Vagina (tissue), 2 donors: ENCODE measurements at places on chromosomes 1 and 21.

DNA sequence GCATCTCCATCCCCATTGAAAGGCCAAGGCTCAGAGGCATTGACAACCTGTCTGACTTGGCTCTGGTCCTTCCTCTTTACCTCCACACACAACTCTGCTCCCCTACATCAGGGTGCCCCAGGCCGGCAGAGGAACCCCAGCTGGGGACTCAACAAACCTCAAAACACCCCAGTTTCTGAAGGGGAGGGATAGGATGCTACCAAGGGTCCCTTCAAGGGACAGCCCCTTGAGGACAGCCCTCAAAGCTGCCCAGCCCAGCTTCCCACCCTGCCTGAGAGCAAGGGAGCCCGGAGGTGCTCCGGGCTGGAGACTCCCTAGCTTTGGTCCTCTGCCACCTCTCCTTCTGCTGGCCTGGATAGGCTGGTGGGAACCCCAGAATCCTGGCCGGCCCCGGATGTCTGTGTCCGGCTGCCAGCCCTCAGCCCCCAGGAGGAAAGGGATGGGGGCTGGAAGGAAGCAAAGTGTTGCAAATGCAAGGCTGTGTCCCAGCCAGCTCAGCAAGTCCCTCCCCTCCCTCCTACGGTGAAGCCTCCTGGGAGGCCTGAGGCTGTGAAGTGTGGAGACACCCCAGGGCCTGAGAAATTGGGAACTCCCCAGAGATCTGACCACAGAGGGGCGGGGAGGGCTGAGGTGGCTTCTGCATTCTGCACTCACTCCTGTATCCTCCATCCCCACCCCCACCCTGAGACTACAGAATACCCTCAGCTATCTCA, 1.1 kb upstream of the MARCKSL1 start:
- DNase-seq: no peak

DNA sequence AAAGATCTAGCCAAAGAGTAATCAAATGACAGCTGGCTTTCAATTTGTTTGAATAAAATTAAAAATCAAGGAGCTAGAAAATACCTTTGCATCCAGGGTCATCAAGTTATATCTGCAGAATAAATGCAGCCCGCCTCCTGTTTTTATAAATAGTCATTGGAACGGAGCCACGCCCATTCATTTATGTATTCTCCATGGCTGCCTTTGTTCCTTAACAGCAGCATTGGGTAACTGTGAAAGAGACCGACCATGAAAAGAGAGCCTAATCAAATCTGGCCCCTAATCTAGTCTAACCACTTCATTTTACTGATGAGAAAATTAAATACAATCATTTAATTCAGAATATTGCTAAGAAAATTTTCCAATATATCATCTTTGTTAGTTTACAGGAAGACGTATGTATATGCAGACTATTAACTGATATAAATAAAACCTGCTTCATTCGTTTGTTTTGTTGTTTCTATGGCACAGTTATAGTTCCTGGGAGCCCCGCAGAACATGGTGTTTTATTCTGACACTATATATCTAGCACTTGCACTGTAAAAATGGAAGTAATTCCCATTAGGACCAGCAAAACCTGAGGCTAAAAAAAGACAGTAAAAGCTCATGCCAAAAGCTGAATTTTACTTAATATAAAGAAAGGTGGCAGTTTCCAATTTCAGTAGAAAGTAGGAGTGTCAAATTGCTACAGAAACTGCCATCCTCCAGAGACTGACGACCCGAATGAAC, 111.8 kb upstream of the PALMD start:
- no peak for DNase-seq

DNA sequence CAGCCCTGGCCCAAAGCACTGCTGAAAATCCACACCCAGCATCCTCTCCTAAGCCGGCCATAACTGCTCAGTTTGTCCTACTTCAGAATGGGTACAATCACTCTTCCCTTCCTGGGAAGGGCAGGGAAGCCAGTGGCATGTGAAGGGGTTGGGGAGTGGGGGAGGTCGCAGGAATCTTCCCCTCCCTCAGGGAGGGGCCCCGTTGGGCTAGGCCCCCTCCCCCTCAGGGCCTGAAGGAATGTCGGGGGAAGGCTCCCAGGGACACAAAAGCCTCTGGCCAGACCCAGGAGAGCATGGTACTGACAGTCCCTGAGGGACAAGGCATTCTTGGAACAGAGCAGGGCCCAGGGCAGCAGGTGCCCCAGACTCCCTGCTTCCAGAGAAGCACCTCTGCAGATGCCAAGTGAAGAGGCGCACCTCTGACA, 1.2 kb downstream of the ELOVL1 start:
- DNase-seq: no peak

DNA sequence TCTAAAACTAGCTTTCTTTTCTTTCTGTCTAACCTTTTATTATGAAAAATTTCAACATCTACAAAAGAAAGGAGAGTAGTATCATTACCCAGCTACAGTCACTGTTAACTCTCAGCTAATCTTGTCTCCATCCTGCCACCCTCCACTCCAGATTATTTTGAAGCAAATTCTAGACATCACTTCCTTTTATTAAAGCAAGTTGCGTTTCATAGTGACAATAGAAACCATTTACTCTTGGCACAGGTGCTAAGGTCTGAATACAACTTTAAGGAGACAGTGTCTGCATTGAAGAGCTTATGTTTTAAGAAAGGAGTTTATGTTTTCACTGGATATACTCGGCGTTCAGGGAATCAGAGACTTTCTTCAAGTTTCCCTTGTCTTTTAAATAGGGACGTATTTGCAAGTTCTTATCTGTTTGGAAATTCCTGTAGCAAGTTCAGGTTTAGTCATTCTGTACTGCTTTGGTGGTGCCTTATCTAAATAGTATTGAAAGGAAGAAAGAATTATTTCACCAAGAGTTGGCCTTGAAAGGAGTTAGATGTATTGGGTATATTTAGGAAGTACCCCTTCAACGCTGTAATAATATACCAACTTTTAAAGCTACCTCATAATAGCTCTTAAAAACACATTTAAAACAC, 42.7 kb downstream of the ITSN1 start:
- DNase-seq: no peak

DNA sequence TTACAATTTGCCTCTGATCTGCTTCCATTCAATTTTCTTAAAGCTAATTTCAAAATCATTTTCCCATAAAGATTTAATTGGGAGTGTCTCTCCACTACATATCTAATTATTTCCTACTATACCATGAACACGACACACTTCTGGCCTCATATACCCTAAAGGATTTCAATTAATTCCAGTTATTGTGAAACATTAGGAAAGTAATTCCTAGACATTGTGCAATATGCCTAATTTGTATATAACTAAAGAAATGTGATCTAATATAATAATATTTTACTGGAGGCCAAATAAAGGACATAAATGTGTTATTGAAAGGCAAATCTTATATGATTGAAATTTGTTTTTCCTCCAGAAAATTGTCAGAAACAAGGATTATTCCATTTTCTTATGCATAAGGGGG, 727.2 kb upstream of the ADGRL2 start:
- DNase-seq: no peak

- DNase-seq: no peak
Measured at GRCh38 chr1:185017338-185017737, 28.0 kb upstream of the RNF2 start.

GRCh38 chr1:232553809-232554208, 76.1 kb downstream of the SIPA1L2 start:
- DNase-seq: no peak

GRCh38 chr21:33042812-33043211, 17.1 kb downstream of the OLIG2 start:
- no peak for DNase-seq

GRCh38 chr1:66464802-66465201, 69.2 kb upstream of the SGIP1 start:
- no peak for DNase-seq

- no peak for DNase-seq
Measured at GRCh38 chr1:9805006-9805508, 18.7 kb downstream of the CLSTN1 start.

DNA sequence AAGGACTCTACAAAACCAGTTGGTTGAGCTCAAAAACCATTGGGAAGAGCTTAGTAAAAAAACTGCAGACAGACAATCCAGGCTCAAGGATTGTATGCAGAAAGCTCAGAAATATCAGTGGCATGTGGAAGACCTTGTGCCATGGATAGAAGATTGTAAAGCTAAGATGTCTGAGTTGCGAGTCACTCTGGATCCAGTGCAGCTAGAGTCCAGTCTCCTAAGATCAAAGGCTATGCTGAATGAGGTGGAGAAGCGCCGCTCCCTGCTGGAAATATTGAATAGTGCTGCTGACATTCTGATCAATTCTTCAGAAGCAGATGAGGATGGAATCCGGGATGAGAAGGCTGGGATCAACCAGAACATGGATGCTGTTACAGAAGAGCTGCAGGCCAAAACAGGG, 104.0 kb upstream of the BMP8A start:
- DNase-seq: no peak

- no peak for DNase-seq
Measured at GRCh38 chr1:165851034-165851658, 23.7 kb downstream of the UCK2 start.

DNA sequence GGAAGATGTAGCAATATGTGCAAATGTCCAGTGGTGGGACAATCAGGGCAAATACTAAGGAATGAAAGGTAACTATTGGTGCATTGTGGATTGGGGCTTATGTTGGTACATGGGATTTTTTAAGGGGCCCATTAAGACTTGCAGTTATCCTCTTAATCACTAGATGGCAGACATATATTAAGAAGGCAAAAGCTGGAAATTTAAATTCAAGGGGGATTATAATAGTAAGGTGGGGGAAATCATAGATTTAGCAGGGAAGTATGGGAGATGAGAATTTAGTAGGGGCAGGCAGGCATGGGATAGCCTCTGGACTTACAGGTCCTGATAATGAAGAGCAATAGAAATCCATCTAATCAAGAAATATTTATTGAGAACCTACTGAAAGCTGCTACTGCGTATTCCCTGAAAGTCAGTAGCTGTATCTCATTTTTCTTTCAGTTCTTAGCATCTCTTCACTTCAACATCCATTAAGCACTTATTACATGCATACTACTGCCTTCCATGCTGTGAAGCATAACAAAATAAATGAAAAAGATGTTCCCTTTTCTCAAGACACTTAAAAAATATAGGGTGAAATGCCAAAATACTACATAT, 251.8 kb downstream of the CRB1 start:
- no peak for DNase-seq

- DNase-seq: no peak
Measured at GRCh38 chr1:81505831-81506230, 294.9 kb upstream of the ADGRL2 start.

GRCh38 chr1:24318615-24319311, 394 bp upstream of the GRHL3 start:
- no peak for DNase-seq

DNA sequence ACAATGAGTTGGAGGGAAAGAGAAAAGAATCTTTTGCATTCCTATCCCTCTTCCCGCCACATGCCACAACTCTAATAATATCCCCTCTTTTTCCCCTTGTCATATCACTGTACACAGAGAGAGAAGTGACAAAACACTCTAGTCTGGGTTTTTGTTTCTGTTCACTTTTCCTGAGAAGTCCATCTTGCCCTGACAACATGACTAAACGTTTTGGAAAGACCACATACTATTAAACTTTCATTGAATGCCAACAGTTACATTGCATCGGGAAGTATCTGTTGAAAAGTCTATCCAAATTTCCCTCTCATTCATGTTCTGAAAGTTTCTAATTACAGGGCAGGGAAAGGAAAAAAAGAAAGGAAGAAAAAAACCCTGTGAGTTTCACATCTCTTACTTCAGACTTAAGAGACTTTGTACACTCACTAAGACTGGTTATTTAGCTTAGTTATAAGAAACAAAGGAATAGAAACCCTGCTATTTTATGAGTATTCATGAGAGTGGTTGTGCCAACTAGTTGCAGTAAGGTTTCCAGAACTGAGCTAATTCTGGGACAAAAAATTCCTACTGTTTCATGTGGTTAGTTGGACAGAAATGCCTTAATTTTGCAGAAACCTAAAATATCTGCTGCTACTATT, 16.9 kb downstream of the PLA2G4A start:
- DNase-seq: no peak

GRCh38 chr1:50373532-50373931, 49.7 kb downstream of the DMRTA2 start:
- no peak for DNase-seq

- no peak for DNase-seq
Measured at GRCh38 chr1:181919542-181919941, 142.0 kb downstream of the ZNF648 start.

- no peak for DNase-seq
Measured at GRCh38 chr21:44773291-44773932, 28.2 kb downstream of the UBE2G2 start.

DNA sequence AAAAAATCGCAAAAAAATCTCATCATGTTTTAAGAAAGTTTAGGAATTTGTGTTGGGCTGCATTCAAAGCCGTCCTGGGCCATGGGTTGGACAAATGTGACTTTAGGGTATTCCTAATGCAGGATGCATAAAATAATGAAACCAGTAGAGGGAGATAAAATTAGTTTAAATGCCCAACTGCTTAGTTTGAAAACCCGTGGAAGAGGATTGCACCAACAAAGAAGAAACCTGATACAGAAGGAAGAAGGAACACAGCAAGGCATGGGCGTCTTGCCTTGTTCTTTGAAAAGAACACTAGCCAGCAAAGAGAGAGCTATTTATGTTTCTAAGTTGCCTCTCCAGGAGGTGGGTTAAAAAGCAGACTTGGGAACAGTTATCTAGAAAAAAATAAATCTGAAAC, 37.9 kb downstream of the WDR3 start:
- DNase-seq: no peak

DNA sequence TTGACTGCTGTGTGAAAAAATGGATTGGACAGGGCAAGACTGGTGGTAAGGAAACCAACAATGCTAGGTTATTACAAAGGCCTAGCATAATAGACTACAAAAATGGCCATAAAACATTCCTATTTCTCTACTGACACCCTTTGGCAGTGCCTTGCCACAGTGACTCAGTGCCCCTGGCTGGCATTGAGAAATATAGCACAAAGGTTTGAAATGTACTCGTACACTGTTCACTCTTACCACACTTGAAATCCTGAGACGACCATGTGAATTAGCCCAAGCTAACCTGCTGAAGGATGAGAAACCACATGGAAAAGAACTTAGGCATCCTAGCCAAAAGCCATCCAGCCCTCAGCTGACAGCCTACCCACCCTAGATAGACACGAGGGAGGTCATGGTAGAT, 149.8 kb upstream of the PALMD start:
- no peak for DNase-seq

DNA sequence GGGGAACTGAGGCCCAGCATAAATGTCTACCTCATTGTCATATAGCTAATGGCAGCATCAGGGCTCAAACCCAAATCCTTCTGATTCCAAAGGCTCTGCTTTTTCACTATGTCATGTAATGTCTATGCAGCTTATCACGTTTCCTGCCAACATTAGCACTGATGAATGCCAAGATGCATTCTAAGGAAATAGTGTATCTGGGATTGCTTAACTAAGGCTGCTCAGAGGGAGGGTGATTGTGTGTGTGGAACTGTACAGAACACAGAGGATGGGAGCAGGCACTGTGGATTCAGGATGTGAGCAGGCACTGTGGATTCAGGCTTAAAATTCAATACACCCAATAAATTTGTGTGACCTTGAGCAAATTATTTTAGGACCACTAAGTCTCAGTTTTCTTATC, 456.4 kb upstream of the DEPDC1 start:
- no peak for DNase-seq
